Activated CD4-positive, alpha-beta T cell treated with anti-CD3 and anti-CD28 coated beads, Interleukin-2, amount 50 U/mL, for 16 hours (primary cell): ENCODE measurements at places on chromosomes 2 and 18.

GRCh38 chr2:207166349-207167098 is 776 bp upstream of the KLF7 start:
- DNase-seq = peak; percentile 58

DNA sequence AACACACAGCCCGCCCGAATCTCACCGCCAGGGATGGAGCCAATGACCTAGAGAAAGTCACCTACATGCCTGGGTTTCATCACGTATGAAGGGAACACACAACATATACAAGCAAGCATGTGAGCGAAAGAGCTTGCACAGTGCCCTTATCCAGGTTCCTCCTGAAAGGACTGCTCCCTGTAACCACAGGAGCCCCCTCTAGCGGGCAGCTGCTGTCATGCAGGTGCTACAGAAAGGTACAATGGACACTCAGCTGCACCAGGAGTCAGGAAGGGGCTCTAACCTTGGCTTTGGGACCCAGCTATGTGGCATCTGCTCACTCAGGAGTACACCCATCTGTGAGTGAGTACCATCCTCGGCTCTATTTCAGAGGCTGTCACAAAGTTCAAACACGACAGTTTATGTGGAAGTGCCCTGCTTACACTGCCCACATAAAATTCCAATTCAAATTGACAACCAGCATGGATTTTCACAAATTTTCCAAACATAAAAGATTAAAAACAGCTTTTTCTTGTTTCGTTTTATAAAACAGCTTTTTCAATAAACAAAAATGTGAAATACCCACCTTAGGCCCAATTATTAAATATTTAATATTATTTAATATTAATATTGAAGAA is 3.5 kb downstream of the NDUFA10 start:
- DNase-seq = peak; percentile 68

GRCh38 chr2:11796190-11797171 is 50.0 kb downstream of the LPIN1 start:
- no peak for DNase-seq

- DNase-seq = no peak
Measured at GRCh38 chr2:62410015-62410453, 96.0 kb downstream of the TMEM17 start.

DNA sequence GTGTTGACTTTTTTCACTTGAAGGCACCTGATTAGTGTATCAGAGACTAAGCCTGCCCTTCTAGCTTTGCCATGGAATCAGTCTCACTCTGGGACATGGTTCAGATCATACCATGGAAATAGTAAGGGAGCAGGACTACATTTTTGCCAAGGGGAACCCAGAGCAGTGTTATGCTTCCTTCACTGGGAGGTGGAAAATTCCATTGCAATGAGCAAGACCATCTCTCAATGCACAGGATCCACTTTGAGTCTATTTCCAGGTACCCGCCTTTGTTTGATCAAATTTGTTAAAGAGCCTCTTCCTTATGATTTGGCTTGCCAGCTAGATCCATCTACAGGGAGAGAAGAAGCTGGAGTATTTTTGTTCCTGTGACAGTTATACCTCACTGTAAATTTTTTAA is 395.8 kb downstream of the MTX2 start:
- DNase-seq = no peak

- DNase-seq = no peak
Measured at GRCh38 chr2:201218780-201219179, 35.8 kb downstream of the CASP10 start.

DNA sequence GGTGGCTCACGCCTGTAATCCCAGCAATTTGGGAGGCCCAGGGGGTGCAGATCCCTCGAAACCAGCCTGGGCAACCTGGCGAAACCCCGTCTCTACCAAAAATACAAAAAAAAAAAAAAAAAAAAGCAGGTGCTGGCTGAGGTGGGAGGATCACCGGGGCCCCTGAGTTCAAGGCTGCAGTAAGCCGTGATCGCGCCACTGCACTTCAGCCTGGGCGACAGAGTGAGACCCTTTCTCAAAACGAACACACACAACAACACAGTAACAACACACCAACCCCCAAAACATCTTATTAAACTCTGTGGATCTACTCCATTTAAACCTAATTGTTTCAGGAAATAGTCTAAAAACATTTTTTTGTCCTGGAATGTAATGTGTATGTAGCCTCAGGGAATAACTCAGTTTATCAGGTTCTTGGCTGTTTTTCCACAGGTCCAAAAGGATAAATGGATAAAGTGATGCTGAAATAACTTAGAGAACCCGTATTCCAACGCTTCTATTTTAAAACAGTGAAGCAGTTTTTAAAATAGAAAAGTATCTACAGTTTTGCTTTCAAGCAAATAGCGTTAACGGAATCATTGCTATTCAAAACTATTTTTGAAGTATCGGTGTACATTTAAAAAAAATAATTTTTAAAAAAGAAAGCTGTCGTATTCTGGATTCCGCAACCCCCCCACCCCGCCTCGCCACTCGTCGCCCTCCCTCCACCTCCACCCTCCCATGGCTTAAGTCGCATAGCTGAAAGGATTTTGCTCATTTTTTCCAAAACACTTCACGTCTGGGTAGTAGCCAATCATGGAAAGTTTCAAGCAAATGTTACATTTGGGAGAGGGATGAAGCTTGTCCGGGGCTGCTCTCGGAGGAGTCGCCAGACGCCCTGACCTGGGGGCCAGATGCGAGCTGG is 895 bp upstream of the GLS start:
- peak; percentile 40 for DNase-seq

GRCh38 chr18:23703987-23704384 is 14.7 kb downstream of the LAMA3 start:
- DNase-seq = no peak

DNA sequence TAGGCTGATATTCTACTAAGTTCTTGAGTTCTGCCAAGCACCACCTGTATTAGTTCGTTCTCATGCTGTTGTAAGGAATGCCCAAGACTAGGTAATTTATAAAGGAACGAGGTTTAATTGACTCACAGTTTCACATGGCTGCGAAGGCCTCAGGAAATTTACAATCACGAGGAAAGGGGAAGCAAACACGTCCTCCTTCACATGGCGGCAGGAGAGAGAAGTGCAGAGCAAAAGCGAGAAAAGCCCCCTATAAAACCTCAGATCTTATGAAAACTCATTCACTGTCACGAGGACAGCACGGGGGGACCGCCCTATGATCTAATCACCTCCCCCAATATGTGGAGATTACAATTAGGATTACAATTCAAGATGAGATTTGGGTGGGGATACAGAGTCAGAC is 47.7 kb upstream of the YWHAQ start:
- no peak for DNase-seq

GRCh38 chr2:133039531-133039930 is 369.5 kb upstream of the LYPD1 start:
- DNase-seq = no peak

GRCh38 chr18:63908858-63909257 is 1.1 kb downstream of the SERPINB10 start:
- DNase-seq = no peak

GRCh38 chr2:42934580-42935186 is 142.3 kb upstream of the HAAO start:
- no peak for DNase-seq

GRCh38 chr2:54632733-54633692 is 90.4 kb upstream of the EML6 start:
- DNase-seq = no peak

GRCh38 chr2:118296663-118297062 is 208.4 kb downstream of the INSIG2 start:
- no peak for DNase-seq
